ENCODE measurements at places on chromosomes 6 and 20. TPM values are rescaled to one million over a fixed set of nuclear protein-coding genes. Genes with fewer than 3 reads are reported as not detected.

Gene ANKRD66
- not detected for total RNA-seq

Gene BMP6
- total RNA-seq = 0.11 TPM

Gene IMPG1
- not detected for total RNA-seq

Gene MEP1A
- not detected for total RNA-seq

- DNase-seq = no peak
These were observed 439.5 kb downstream of the PLCB1 start for GRCh38 chr20:8571611-8572010.

- no peak for DNase-seq
These were observed 4.6 kb upstream of the DST start for GRCh38 chr6:56647172-56647762.

DNA sequence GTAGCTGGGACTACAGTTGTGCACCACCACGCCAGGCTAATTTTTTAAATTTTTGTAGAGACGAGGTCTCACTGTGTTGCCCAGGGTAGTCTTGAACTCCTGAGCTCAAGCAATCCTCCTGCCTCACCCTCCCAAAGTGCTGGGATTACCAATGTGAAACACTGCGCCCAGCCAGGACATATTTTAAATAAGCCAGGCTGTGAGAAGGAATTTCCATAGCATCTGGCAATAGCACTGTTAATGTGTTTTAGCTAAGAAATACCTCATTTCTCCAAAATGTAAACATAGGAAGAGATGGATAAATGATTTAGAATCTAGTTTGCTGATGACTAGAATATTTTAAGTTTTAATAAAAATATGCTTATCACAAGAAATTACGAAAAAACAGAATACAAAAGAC is 27.0 kb upstream of the SLA2 start:
- DNase-seq = no peak

- no peak for DNase-seq
These were observed 28.4 kb downstream of the CSE1L start for GRCh38 chr20:49074521-49074920.

DNA sequence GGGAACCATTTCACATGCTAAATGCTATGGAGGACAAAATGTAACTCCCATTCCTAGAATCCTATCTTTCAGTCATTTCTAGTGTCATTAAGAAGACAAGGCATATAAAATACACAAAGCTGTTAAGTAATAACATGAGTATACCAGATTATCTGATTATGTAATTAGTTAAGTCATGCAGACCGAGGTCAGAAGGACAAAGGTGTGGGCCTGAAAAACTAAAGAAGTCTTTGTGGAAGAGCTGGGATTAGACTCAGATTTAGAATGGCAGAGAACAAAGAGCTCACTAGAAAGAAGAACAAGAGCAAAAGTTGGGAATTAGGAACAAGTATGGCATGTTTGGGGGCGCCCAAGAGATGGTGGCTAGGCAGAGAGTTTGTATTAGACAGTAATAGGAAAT is 37.0 kb downstream of the EFHC1 start:
- DNase-seq = no peak

DNA sequence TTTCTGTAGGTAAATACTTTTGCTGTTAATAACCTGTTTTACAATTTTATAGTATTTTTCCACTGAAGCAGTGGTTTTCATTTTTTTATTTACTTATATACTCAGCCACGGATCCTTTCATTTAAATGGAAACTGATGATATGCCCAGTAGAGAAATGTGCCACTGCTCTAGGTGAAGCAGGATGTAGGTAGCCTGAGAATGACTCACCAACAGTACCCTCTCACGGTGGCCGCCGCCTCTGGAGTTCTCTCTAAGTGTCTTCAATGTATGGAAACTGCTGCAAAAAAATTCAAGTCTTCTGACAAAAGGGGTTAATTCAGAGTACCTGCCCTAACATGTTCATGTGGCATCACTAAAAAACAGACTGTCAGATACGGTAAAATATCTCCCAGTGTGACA is 6.4 kb downstream of the EYA4 start:
- DNase-seq = no peak

DNA sequence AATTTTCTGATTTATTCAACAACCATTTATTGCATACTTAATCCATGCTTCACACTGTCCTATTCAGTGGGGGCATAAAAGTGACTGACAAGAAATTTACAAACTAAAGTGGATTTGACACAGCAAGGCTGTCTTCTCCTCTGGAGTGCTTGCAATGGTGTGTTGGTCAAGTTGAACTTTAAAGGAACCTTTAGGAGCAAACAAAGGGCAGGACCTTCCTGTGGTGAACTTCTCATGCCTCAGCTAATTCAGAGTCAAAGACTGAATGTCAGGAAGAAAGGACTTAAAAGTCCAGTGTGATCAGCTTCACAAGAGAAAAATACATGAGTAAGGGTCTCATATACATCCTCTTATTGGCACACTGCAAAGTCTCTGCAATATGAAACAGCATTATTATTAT is 60.8 kb upstream of the TENT5A start:
- DNase-seq = no peak

- peak; percentile 8 for DNase-seq
These were observed 105.0 kb downstream of the PREX1 start for GRCh38 chr20:48722737-48723191.

DNA sequence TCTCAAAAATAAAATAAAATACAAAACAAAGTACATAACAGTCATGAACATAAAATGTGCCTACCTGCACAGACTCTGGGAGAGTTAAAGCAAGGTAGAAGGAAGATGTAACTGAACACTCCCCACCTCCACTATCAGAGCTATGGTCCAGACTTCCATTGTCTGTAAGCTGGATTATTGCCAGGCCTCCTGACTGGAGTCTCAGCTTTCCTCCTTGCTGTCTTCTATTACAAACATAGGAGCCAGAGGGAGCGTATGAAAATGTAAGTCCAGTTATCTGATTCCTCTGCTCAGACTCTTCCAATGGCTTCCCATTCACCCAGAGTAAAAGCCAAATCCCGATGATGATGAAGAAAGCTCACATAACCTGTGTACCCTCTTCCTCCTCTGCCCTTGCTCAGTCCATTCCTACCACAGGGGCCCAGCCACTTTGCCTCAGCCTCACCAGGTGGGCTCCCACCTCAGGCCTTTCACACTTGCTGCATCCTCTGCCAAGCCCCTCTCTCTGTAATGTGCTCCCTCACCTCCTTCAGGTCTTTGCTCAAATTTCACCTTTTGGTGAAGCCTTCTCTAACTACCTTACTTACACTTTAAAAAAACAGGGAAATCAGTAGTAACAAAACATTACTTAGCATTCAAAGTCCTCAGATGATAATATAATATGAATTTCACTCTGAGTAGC is 194.1 kb downstream of the RIMS1 start:
- no peak for DNase-seq

DNA sequence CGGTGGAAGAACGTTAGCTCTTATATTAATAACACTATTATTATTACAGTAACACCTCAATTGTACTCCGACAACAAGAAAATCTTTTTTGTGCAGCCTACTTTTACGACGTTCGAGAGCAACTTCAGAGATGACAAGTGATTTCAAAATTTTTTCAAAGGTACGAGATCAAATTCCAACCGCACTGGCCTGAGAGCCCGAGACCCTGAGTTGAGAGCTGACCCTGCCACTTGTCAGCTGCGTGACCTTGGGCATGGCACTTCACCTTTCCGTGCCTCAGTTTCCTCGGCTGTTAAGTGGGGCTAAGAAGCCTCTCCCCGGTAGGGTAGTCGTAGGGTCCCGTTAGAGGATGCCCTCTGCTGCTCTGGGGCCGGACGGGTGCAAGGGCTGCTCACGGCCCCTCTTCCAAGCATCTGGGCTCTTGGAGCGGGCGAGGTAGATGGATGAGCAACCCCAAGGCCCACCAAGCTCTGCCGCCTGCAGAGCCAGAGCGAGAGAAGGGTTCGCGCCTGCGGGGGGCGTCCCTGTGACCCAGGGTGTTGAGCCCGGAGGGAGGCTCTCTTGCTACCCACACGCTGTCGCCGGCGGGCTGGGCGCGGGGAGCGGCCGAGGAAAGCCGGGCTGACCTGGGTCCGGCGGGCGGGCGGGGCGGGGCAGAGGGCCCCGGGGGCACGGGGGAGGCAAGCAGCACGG is 510 bp downstream of the NDRG3 start:
- DNase-seq = no peak

Measured in HFFc6 (cell line).